ENCODE measurements at places on chromosomes 7 and 10.

DNA sequence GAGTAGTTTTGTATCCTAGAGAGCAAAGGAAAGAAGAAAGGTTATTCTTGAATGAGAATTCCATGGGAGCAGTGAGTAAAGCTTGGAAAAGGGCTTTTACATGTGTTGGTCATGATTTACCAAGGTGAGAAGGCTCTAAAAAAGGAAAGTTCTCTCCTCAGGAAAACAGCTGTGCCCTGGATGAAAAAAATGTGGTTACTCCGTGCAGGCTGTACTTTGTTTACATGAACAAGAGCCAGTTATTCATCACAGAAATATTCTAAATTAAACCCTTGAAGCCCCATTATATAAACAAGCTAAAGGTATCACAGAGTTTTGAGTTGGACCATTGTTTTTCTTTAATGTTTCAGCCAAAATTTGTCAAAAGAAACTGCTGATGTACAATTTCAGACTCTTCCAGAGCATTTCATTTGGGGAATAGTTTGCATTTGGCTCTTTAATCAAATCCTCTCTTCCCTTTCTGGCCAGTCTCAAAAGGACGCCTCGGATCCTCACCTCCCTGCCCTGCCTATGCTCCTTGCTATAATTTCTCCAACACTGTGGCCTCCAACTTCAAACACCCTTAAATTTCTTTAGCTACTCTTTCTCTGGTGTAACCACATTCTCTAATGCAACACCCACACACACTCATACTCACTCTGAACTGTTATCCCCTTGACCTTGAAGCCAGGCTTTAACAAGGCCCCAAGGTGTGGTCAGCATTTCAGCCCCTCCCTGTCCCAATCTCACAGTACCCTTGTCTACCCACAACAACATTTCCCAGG lies 47.4 kb downstream of the AFAP1L2 start:
- DNase-seq = no peak

DNA sequence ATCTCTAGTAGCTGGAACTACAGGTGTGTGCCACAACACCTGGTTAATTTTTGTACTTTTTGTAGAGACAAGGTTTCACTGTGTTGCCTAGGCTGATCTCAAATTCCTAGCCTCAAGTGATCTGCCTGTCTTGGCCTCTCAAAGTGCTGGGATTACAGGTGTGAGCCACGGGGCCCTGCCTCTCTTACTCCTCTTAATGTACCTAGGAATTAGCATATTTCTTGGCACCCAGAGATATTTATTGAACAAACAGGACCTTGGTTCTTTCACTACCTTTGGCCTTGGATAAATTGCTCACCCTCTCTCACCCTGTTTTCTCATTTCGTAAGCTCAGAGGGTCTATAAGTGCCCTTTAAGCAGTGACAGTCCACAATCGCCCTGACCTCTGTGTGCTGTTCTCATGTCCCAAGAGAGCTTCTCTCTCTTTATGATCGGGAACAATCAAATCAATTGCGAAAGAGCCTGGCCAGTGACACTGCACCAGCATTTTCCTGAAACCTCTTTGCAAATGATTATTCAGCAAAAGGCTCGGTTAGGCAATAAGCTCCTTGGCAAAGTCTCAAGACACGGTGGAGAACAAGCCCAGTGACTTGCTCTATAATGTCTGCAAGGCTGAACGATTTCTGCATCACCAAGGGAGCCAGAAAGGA lies 117.7 kb downstream of the APBB1IP start:
- no peak for DNase-seq

- no peak for DNase-seq
Observed at GRCh38 chr10:73338801-73339368, 19.8 kb downstream of the CFAP70 start.

GRCh38 chr7:19213746-19214145 lies 68.5 kb upstream of the FERD3L start:
- no peak for DNase-seq
